Body of pancreas (tissue), 4 donors: ENCODE measurements at places on chromosomes 13 and 19.

DNA sequence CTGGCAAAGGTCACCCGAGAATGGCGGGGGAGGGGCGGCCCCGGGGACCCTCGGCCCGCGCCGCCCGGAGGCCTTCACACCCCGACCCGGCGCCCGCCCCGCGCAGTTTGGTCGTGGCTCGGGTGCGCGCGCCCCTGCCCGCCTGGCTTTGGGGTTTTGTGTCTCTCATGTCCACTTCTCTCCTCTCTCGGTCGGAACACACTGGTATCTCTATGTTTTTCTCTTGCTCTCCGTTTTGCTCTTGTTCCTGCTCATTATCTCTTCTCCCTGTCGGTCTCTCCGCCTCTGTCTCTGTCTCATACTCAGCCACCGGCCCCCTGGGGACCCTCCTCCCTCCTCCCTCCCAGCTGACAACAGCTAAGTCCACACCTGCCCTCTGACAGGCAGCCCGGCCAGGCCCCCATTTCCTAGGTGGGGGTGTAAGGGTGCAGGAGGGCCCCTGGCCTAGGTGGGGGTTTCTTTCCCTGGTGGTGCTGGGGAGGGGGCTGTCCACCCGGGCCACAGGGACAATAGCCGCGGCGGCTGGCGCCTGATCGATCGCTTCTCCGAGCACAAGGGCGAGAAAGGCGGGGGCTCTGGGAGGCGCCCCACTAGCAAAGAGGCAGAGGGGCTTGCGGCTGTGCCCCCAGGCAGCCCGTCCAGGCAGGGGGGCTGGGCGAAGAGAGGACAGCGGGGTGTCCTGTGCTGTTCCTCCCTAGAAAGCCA is 2.3 kb downstream of the ONECUT3 start:
- DNase-seq: no peak

GRCh38 chr19:18650021-18650390 is 13.2 kb downstream of the KLHL26 start:
- DNase-seq: peak; percentile 30

- DNase-seq: no peak
Observed at GRCh38 chr13:39148513-39148961, 110.3 kb downstream of the NHLRC3 start.

GRCh38 chr13:110162866-110163658 is 143.9 kb downstream of the COL4A1 start:
- DNase-seq: no peak
